GM23248 (cell line): ENCODE measurements at places on chromosomes 13 and 19. TPM values are rescaled to one million over a fixed set of nuclear protein-coding genes. Genes with fewer than 3 reads are reported as not detected.

DNA sequence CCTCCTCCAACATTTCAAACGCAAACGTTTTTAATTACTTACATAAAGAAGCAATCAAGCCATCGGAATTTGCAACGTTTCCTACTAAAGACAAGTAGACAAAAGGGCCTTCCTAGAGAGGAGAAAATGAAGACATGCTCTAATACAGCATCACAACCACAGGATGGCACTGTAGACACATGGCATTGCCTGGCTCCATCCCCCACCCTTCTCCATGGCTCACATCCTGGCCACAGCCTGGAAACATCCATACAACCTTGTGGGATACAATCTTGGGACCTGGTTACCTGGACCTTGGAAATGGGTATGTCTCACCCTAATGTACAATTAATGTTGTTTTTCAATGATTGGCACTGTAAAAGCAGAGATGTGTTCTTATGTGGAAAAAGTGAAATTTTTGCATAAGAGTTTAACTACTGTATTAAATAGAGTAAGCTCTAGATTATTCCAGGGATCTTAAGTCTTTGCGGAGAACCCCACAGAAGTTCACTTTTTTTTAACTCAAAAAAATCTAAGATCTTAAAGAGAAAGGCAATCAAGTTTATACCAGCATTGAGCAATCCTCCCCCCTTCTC is 21.5 kb downstream of the EBPL start:
- H3K4me3 ChIP-seq, result no peak overlapping the region
- DNase-seq, result peak; percentile 81
- H3K27me3 ChIP-seq, result no peaks in the 10 kb centered on the region

The CNFN gene
- total RNA-seq, result not detected in 2 replicates

- 0 out of 2 replicates have a peak, but pooled peaks cover 5% of the 10 kb centered on the region for H3K4me1 ChIP-seq
- H3K4me3 ChIP-seq, result no peak overlapping the region
- no peak overlapping the region for H3K27ac ChIP-seq
- no peak for DNase-seq
Measured at GRCh38 chr13:37087486-37087885, 18.0 kb downstream of the CSNK1A1L start.

- H3K4me1 ChIP-seq, result no peaks in the 10 kb centered on the region
- H3K27ac ChIP-seq, result no peak overlapping the region
- no peaks in the 10 kb centered on the region for H3K36me3 ChIP-seq
- no peak overlapping the region for H3K4me3 ChIP-seq
- H3K27me3 ChIP-seq, result no peaks in the 10 kb centered on the region
Measured at GRCh38 chr13:87384099-87384498, 287.1 kb upstream of the SLITRK5 start.

DNA sequence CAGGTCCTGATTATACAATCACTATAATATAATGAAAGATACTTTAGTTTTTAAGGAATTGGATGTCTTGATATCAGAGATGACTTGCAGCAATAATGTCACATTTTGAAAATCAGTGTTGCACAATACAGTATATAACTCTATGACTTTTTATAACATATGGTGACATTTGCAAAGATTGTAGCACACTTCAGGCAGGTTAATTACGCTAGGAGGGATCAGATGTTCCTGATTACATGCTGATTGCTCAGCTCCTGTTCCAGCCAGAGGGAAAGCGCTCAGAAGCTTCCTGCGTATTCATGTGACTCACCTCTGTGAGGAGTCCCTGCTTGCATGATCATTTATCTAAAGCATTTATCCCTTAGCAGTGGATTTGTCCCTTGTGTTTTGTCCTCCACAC is 265.6 kb downstream of the GPC5 start:
- no peak overlapping the region for H3K4me3 ChIP-seq
- H3K27me3 ChIP-seq, result no peaks in the 10 kb centered on the region
- H3K4me1 ChIP-seq, result no peaks in the 10 kb centered on the region
- no peak overlapping the region for H3K27ac ChIP-seq
- no peak for DNase-seq

The ZNF540 gene
- 6.2 TPM in 1 of 2 replicates, not detected in the other for total RNA-seq

DNA sequence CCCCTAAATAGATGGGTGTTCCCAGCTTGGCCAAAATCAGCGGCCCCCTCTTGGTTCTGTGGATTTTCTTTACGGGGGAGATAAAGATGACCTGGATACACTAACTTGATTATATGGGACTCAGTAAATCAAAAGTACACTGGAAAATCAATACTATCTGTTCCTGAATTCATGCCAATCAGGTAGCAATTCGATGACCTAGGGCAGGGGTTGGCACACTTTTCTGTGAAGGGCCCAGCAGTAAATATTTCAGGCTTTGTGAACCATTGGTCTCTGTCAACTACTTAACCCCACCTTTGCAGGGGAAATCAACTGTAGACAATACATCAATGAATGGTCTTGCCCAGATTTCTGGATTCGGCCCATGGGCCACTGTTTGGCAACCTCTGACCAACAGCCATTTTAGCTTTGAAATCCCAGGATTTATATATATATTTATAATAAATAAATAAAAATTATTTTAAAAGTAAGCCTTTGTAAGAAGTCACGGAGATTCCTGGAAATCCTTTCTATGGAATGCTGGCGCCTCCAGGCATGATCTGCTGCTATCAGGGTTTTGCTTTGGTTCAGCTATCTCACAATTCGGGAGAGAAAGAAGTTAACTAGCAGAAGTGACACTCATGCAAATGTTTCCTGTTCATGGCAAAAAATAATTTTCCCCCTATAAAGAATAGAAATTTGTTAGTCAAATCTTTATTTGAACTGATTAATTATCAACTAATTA is 32.8 kb downstream of the SLC15A1 start:
- H3K27me3 ChIP-seq, result peaks cover 18% of the 10 kb centered on the region
- H3K4me1 ChIP-seq, result no peaks in the 10 kb centered on the region
- H3K27ac ChIP-seq, result no peak overlapping the region
- no peaks in the 10 kb centered on the region for H3K36me3 ChIP-seq
- no peak overlapping the region for H3K4me3 ChIP-seq

DNA sequence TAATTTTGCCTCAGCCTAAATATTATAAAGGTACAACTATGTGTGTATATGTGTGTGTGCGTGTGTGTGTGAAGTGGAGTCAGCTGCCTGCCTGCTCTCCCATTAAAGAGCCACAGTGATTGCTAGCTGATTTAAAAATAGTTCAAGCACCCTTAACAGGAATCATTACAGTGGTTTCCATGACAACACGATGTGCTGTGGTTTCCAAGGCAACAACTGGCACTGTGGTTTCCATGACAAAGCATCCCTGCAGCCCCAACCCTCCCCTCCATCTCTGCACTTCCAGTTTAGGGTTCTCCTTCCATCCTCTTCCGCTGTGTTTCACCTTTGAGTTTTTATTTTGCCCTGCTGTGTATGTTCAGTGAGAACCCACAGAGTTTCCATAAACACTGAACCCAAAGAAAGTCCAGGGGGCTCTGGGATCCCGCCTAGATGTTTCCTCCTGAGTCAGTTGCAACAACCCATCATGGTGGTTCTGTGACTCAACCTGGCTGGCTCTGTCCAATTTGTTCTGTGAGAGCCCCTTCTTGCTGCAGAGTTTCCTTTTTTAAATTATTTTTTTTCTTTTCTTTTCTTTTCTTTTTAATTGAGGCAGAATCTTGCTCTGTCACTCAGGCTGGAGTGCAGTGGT is 7.1 kb upstream of the PNMA8A start:
- no peaks in the 10 kb centered on the region for H3K36me3 ChIP-seq
- no peak overlapping the region for H3K4me3 ChIP-seq
- DNase-seq, result peak; percentile 80
- no peak overlapping the region for H3K27ac ChIP-seq

- no peaks in the 10 kb centered on the region for H3K4me1 ChIP-seq
- peak; percentile 11 for DNase-seq
- H3K27me3 ChIP-seq, result no peaks in the 10 kb centered on the region
Measured at GRCh38 chr13:90154311-90154960, 1193.1 kb upstream of the MIR17HG start.

GRCh38 chr13:93945621-93946020 is 533.9 kb downstream of the DCT start:
- no peaks in the 10 kb centered on the region for H3K27me3 ChIP-seq
- DNase-seq, result no peak
- no peaks in the 10 kb centered on the region for H3K4me1 ChIP-seq
- H3K27ac ChIP-seq, result no peak overlapping the region
- no peaks in the 10 kb centered on the region for H3K36me3 ChIP-seq

- H3K36me3 ChIP-seq, result no peaks in the 10 kb centered on the region
- no peak overlapping the region for H3K4me3 ChIP-seq
- no peak overlapping the region for H3K27ac ChIP-seq
- no peaks in the 10 kb centered on the region; the same call in 1 of the 2 replicates for H3K27me3 ChIP-seq
- peaks cover 18% of the 10 kb centered on the region for H3K4me1 ChIP-seq
Measured at GRCh38 chr13:100895651-100896050, 221.1 kb upstream of the TMTC4 start.

DNA sequence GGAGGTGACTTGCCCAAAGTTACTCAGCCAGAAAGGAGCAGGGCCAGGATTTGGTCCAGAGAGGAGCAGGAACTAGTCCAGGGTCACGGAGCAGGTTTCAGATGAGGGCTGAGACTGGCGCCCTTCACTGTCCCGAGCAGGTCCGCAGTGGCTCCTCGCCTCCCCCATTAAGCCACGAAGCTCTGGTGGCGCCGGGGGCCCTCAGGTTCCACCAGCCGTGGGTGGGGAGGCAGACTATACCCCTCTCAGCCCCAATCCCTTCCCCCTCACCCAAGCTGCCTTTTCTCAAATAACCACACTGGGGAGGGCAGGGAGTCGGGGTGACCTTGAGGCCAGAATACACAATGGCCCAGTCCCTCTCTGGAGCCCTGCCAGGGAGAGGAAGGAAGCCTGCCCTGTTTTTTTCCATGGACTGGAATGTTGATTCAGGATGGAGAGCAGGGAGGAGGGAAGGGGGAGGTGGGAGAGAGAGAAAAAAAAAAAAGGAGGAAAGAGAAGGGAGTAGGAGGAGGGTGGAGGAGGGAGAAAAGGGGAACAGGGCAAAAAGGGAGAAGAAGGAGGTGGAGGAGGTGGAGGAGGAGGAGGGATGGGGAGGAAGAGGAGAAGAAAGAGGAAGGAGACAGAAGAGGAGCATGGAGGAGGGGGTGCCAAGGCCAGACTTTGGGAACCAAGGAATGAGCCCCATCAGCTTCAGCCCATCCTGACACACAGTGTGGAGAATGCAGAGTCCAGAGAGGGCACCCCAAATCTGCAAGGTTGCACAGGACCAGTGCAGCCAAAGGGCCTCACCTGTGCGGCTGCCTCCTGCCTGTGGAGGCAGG is 19.7 kb downstream of the CEACAM16 start:
- DNase-seq, result no peak
- peaks cover 10% of the 10 kb centered on the region; the same call in 1 of the 2 replicates for H3K4me1 ChIP-seq
- no peak overlapping the region for H3K4me3 ChIP-seq
- H3K27me3 ChIP-seq, result no peaks in the 10 kb centered on the region
- no peak overlapping the region for H3K27ac ChIP-seq
- H3K36me3 ChIP-seq, result no peaks in the 10 kb centered on the region

The ZNF773 gene
- total RNA-seq, result 33.7 and 41.0 TPM in 2 replicates

The LIM2 gene
- not detected in 2 replicates for total RNA-seq

DNA sequence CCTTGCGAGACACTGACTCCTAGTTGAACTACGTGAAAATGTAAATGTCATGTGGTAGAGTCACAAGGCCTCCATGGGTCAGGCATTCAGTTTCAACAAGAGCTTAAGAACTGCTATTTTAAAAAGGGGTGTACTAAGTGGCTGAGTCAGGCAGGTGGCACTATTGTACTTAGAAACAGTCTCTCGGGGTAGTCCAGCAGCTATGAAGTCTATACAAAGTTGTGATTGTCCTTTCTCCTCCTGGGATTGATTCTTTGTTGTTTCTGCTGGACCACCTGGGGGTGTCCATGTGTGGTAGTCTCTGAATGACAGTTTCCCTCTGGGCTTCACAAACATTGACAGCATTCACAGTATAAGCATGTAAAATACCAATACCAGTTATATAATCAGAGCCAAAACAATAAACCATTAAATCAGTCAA is 33.0 kb downstream of the UGGT2 start:
- no peak overlapping the region for H3K27ac ChIP-seq
- no peak overlapping the region for H3K4me3 ChIP-seq
- peak; percentile 73 for DNase-seq
- H3K36me3 ChIP-seq, result no peaks in the 10 kb centered on the region
- no peaks in the 10 kb centered on the region for H3K27me3 ChIP-seq

The ADAMTS10 gene
- 12.2 and 12.9 TPM in 2 replicates for total RNA-seq

DNA sequence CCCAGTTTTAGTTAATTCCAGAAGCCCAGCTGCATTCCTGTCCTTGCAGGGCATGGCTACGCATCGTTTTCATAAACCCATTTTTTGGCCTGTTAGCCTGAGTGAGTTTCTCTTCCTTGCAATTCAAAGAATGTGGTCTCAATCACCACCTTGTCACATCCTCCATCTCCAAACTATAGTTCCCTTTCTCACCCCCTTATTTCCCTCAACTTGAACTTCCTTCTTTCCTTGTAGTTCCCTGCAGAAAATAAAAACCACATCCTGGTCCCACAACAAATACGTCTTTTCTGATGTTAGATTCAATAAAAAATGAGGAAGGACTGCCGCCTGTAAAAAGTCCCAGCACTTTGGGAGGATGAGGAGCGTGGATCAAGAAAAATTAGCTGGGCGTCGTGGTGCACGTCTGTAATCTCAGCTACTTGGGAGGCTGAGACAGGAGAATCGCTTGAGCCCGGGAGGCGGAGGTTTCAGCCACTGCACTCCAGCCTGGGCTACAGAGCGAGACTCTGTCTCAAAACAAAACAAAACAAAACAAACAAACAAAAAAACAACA is 13.2 kb downstream of the ADGRE3 start:
- H3K4me1 ChIP-seq, result no peaks in the 10 kb centered on the region
- H3K36me3 ChIP-seq, result no peaks in the 10 kb centered on the region
- H3K27me3 ChIP-seq, result no peaks in the 10 kb centered on the region
- no peak for DNase-seq

The SYCN gene
- not detected in 2 replicates for total RNA-seq

The TUBA3C gene
- total RNA-seq, result not detected in 2 replicates

DNA sequence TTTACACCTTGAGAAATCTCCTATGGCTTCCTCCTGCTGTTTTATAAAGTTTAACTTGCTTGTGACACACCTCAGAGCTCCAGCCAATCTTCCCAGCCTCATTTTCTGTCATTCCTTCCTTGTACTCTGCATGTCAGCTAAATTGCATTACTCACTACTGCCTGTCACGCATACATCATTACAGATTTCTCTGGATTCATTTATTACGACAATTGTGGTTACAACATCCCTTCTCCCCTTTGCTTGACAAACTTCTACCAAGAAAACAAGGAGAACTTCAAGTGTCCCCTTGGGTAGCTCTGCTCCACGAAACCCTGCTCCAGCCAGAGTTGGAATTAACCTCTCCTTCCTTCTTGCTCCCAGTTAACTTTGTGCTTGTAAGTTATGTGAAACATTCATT is 22.0 kb upstream of the GPR18 start:
- peaks cover 49% of the 10 kb centered on the region for H3K4me1 ChIP-seq
- H3K36me3 ChIP-seq, result no peaks in the 10 kb centered on the region
- H3K4me3 ChIP-seq, result no peak overlapping the region
- peak; percentile 78 for DNase-seq

- no peaks in the 10 kb centered on the region for H3K36me3 ChIP-seq
- peak; percentile 74 for DNase-seq
- H3K27me3 ChIP-seq, result no peaks in the 10 kb centered on the region
- peaks cover 4% of the 10 kb centered on the region; the same call in 1 of the 2 replicates for H3K4me1 ChIP-seq
- H3K27ac ChIP-seq, result peak overlapping the region; percentile 31; the same call in 1 of the 2 replicates
Measured at GRCh38 chr13:41398494-41399170, 58.7 kb upstream of the RGCC start.
